Subcutaneous preadipocyte (primary cell): ENCODE measurements at places on chromosomes 11 and 22. TPM values are rescaled to one million over a fixed set of nuclear protein-coding genes. Genes with fewer than 3 reads are reported as not detected.

Gene USP2
- under 0.01 TPM in 1 of 2 replicates, not detected in the other for total RNA-seq

Gene KRTAP5-9
- total RNA-seq, result not detected in 2 replicates

Gene LGALS12
- total RNA-seq, result under 0.01 and 0.20 TPM in 2 replicates

Gene C11orf21
- not detected in 2 replicates for total RNA-seq

Gene TPBGL
- total RNA-seq, result under 0.01 TPM in 1 of 2 replicates, not detected in the other

Gene SHISA8
- not detected in 2 replicates for total RNA-seq

Gene OR52I1
- total RNA-seq, result not detected in 2 replicates

Gene P2RX3
- not detected in 2 replicates for total RNA-seq

Gene PTPRCAP
- 0.78 and 1.1 TPM in 2 replicates for total RNA-seq

Gene COMMD9
- 38.9 and 39.9 TPM in 2 replicates for total RNA-seq

Gene FUT4
- 4.0 and 6.5 TPM in 2 replicates for total RNA-seq

Gene MB
- total RNA-seq, result not detected in 2 replicates

Gene APOBEC3B
- 3.9 and 5.5 TPM in 2 replicates for total RNA-seq

Gene TTLL8
- total RNA-seq, result not detected in 2 replicates

Gene TLCD5
- total RNA-seq, result 7.2 and 10.7 TPM in 2 replicates
